ENCODE measurements at places on chromosomes 16 and 17.

GRCh38 chr16:88118376-88118775, 167.1 kb downstream of the BANP start:
- no peak for DNase-seq

GRCh38 chr16:83744441-83744981, 63.3 kb upstream of the HSBP1 start:
- no peak for DNase-seq

- DNase-seq: no peak
Observed at GRCh38 chr17:79618383-79619067, 7.7 kb upstream of the RBFOX3 start.

GRCh38 chr17:19769946-19770652, 22.0 kb upstream of the ALDH3A1 start:
- DNase-seq: no peak

DNA sequence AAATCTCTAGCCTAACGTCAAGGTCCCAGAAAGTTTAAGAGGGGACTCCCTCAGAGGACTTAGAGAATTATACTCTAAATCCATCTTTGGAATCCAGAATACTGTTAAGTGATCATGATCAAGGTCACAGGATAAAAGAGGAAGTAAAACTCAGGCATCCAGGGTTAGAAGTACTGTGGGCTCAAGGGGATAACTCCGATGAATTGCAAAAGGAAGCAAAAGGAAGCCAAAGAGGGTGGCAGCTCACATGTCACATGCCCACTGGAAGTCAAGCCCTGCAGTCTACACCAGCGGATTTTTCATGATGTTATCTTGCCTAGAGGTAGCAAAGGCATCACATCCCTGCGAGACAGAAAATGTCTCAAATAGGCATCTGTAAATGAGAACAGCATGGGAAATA, 3.8 kb downstream of the ZNF821 start:
- no peak for DNase-seq

DNA sequence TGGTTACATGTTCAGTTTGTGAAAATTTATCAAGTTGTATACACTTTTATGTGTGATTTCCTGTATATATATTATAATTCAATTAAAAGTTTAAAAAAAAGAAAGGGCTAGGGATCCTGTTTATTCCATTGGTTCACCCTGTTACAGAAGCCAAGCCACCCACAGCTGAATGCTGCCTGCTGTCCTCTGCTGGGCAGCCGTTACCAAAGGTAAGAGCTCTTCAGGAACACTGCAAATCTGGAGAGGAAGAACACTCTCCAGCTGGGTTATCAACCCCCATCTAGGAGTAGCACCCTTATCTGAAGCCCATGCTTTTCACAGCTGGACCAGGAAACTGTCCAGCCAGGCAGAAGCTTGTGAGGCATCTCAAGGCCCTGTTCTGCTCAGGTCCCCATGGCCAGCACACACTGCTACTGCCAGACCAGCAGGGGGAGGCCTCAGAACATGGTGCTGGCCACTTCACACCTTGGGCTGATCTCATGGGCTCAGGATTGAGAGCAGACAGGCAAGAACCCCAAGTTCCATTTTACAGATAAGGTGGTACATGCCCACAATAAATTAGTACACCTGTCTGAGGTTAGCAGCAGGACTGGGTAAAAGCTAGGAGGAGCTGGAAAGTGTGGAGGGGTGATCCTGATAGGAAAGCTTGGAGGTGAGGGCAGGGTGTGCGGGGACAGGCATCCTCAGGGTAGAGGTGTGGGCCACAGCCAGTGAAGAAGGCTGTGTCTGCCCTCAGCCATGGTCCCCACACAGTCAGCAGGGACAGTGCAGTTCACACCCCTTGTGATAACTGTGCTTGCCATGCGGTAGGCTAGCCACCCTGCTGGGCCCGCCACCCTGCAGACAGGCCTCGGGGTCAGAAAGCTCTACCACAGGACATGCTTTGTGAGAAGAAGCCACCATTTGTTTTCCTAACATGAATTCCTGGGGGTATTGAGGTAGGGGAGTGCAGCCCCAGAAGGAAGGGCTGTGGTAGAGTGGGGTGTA, 54.3 kb upstream of the SREBF1 start:
- peak; percentile 13 for DNase-seq

DNA sequence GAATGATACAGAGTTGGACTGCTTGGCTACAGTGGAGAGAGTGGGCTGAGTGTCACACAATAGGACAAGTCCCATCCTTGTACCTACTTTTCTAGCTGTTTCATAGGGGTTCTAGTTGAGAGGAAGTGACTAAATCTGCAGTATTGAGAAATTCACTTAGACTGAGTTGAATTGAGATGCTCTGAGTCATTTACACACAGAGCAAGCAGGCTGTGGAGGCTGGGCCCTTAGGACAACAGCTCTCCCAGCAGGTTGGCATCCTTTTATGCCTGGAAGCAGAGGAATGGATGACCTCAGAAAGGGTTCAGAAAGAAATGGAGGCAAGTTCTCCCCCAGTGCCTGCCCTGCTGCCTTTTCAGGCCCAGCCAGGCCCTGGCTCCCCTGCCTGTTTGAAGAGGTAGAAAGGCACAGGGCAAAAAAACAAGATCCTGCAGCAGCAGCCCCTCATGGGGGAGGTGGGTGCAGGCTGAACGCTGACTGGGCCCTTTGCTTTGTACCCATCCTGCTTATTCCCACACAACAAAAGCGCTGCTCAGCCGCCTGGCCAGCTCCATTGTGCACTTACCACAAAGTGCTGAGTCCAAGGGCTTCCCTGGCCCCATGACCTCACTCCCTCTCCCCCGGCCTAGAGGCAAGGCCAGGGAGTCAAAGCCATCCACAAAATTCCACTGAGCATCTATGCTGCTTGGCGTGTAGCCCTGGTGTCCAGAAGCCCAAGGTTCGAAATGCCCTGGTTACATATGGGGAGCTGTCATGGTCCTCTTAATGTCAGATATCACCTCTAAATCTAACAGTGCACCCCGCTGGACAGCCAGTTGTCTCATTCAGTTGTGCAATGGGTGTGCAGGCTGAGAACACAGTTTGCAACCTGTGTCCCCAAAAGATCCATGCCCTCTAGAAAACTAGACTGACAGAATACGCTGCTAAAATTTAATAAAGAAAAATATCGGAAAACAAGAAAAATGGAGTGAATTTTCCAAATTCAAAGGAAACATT, 5.4 kb upstream of the CRYBA1 start:
- DNase-seq: peak; percentile 36

- DNase-seq: no peak
Observed at GRCh38 chr17:44203731-44204440, 4.2 kb upstream of the ATXN7L3 start.

- DNase-seq: no peak
Observed at GRCh38 chr16:53232826-53233529, 178.2 kb downstream of the CHD9 start.

GRCh38 chr16:72621651-72622050, 426.3 kb downstream of the ZFHX3 start:
- no peak for DNase-seq

DNA sequence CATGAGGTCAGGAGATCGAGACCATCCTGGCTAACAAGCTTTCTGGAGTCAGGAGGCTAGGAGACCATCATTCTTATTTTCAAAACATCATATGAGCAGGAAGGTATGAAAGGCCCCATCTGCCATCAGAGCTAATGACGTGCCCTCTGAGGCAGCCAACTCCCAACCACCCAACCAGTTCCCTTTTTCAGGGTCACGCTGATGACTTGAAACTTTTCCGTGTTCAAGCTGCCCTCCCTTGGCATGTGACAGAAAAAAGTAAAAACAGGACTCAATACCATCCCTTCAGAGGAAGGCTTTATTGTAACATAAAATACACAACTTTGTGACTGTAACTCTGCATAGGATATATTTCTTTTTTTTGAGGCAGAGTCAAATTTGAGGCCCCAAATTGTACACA, 4.6 kb upstream of the GHDC start:
- peak; percentile 75 for DNase-seq

DNA sequence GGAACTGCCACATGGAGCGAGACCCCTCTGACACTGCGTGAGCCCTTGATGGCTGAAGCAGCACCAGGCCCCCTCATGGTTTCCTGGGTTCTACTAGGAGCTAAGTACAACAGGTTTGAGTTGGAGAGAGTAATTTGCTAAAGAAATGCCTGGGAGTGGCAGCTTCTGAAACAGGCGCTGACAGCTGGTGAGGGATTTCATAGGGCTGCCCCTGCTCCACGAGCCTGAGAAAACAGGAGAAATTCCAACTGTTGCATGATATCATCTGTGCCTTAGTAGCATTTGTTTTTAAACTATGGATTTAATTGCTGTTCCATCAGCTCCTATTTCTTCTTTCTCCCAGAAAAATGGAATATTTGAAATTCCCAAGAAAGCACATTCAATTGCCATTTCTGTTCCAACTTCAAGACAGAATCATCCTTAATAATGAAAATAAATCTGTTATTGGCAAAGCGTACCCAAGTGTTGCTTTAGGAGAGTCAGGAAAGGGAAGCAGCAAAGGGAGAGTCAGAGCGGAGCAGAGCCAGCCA, 78.8 kb upstream of the ANKFN1 start:
- no peak for DNase-seq

GRCh38 chr17:80799538-80800480, 191.8 kb upstream of the CHMP6 start:
- DNase-seq: no peak

DNA sequence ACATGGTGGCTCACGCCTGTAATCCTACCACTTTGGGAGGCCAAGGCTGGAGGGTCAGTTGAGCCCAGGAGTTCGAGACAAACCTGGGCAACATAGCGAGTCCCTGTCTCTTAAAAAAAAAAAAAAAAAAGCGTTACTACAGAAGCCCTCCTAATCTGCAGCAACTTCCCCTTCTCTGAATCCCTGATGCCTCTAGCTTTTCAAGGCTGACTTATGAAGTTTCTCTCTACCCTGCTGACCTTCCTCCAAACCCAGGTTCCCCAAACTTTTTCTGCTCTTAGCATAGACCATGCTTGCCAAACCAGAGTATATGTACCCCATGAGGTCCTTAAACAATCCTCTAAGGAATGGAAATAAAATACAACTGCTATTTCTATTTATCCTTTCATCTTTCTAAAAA, 16.4 kb downstream of the LYRM1 start:
- peak; percentile 64 for DNase-seq

DNA sequence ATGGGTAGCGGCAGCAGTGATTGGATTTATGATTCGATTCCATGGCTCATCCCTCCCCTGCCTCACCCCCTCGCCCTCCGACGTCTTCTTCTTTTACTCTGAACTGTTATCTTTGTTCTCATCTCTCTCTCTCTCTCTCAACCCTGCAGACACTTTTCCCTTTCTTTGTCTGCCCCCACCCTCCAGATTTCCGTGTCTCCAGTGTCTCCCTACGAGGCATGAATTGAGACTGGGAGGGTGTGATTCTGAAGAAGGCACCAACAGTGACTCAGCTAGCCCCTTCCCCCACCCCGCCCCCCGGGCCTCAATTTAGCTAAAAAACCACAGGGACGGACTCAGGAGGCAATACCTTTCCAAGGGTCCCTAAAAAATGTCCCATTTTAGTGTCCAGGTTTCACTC, 47.6 kb upstream of the STH start:
- no peak for DNase-seq

Measured in hematopoietic multipotent progenitor cell (in vitro differentiated cells).